ENCODE measurements at places on chromosomes 13 and 19.

- DNase-seq = no peak
These were observed 46.4 kb downstream of the DLEU7 start for GRCh38 chr13:50797091-50797490.

DNA sequence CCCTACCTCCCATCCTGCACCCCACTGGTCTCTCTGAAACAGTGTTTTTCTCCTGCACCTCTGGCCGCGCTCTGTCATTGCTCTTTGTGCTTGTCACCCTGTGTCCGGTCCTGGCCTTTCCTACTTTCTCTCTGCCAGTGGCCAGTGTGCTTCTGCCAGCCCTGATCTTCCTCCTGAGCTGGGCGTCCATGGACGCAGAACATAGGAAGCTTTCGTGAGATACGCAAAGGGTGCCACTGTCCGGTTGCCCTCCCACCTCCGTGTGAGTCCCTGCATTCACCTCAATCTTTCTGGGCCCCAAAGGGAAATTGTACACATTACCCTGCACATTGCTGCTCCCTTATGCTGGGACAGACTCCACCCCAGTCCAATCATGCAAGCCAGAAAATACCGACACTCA is 105.7 kb upstream of the SOX1 start:
- no peak for DNase-seq

GRCh38 chr19:10000171-10000826 is 10.0 kb downstream of the COL5A3 start:
- peak; percentile 59 for DNase-seq

GRCh38 chr13:25727250-25727649 is 324.6 kb downstream of the SHISA2 start:
- no peak for DNase-seq

GRCh38 chr19:13576726-13577125 is 70.4 kb upstream of the CACNA1A start:
- no peak for DNase-seq

GRCh38 chr13:39577838-39578491 is 25.0 kb downstream of the LHFPL6 start:
- peak; percentile 3 for DNase-seq

DNA sequence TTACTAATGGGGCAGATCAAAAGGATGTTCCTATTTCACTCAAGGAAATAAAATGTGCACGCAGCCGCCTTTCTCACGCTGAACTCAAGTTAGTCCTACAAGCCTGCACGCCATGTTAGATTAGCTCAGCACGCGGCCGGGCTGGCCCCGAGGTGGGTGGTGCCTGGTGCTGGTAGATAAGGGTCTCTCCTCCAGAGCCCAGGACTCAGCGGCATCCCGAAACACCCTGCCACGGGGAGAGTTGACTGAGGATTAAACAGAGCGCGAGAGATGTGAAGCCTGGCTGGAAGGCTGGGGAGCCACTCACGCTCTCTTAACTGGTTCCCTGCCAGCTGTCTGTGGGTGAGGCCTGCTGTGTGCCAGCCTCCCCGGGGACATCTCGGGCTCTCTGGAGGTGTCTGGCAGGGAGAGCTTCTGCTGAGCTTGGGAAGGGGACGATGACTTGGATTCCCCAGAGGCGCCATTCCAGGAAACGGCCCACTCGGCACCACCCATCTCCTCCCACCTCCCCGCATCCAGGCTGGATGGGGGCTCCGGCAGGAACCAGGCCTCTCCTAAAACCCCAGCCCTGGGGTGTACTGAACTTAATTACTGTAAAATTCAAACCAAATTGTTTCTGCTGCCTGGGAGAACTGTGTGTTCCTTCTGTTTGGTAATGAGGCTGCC is 122.2 kb downstream of the KDM4B start:
- peak; percentile 39 for DNase-seq

DNA sequence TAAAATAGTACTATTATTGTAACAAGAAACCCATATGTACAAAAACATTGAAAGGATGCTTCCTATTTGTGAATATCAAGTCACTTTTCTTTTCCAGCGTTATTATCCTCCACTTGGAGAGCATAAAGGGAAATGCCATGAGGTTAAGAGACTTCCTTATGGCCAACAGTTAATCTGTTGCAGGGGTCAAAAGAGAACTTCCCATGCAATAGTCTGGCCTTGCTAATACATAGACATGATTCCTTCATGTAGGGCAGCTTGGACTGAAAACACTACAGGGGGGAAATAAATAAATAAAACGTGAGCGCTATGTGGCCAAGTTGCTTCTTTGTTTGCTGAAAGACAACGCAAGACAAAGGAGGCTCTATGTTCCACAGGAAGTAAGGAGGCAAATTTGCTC is 269.1 kb upstream of the EDNRB start:
- no peak for DNase-seq

GRCh38 chr13:82947191-82947621 is 935.1 kb downstream of the SLITRK1 start:
- DNase-seq = no peak

DNA sequence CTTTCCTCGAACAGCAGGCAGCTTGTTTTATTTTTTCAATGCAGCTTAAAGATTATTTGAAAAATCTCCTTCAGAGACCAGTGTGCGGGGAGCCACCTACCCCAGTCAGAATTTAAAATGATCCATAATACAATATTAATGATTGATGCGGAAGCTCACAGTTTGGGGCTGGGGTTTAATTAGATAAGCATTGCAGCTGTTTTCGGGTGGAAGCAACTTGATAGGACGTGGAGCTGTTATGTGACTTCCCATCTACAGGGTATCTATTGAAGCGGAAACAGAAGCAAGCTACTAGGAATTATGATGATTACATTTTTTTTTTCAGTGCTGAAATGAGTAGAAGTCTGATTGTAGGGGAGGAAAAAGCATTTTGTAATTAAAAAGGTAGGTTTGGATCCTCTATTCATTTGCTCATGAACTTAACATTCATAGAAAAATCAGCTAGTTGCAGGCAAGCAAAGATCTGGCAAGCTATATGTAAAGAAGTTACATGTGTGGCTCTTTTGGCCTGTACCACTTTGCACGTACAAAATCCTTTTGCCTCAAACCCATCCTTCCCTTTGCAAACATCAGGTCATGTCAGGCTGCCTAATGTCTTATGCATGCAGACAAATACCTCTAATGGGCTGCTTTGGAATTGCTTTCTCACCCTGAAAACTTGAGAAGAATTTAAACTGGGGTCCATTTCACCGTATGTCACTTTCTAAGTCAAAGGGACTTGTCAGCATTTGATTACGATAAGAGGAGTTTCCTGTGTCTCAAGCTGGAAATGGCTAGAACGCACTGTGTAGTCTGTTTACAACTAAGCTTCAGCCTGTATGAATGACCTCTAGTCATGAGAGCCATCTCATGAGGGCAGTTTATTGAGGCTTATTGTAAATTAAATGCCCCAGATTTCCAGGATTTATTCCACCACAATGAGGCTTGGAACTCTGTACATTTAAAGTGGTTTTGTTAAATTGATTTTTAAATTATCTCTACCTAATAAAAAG is 267.1 kb upstream of the TMTC4 start:
- DNase-seq = no peak

DNA sequence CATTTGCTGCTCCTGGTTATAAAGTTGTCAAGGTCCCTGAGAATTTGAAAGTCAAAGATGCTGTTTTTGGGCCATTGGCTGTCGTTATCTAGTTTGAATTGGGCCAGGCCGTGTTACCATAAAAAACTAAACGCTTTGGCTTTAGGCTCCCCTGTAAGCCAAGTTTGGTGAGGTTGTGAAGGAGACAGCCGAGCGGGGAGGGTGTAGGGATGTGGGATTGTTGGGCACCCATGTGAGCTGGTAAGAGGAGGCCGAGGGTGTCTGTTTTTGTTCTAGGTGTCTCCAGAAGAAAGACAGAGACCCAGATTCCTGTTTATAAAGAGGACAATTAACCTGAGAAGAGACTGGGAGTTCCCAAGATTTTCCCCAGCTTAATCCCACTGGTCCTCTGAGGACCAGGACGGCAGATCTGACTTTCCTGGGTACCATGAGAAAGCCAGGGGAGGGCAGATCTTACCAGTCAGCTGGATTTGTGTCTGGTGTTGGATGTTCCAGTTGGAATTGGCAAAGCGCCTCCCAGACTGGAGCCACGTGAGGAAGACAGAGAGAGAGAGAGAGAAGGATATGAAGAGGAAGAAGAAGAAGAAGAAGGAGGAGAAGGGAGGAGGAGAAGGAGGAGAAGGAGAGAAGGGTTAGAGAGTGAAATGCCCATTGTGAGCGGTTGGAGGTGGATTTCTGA is 25.1 kb downstream of the TMEM255B start:
- DNase-seq = no peak

DNA sequence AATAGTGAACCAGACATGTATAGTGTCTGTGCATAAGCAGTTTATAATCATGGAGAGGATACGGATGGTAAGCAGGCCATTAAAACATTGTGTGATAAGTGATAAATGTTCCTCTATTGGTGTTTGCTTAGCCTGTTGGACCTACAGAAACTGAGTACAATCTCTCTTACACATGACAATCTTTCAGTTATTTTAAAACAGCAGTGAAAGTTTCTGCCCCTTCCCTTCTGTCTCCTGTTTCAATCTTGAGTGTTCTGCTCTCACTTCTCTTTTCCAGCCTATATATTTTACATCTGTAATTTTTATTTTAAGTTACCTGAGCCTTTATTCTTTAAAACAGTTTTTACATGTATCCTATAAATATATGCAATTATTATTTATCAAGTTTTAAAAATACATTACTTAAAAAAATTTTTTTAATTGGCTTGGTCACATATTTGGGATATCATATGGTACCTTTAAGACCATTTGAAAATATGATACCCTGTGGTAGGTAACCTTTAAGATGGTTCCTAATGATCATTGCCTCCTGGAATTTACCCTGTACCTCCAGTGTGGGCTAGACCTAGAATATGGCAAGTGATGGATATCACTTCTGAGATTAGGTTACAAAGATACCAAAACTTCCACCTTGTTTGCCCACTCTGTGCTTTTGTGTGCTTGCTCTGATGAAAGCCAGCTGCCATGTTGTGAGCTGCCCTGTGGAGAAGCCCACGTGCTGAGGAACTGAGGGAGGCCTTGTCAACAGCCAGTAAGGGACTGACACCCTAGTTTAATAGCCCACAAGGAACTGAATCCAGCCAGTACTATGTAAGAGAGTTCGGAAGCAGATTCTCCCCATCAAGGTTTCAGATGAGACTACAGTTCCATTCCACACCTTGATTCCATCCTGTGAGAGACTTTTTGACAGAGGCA is 99.3 kb downstream of the DHRS12 start:
- DNase-seq = no peak

DNA sequence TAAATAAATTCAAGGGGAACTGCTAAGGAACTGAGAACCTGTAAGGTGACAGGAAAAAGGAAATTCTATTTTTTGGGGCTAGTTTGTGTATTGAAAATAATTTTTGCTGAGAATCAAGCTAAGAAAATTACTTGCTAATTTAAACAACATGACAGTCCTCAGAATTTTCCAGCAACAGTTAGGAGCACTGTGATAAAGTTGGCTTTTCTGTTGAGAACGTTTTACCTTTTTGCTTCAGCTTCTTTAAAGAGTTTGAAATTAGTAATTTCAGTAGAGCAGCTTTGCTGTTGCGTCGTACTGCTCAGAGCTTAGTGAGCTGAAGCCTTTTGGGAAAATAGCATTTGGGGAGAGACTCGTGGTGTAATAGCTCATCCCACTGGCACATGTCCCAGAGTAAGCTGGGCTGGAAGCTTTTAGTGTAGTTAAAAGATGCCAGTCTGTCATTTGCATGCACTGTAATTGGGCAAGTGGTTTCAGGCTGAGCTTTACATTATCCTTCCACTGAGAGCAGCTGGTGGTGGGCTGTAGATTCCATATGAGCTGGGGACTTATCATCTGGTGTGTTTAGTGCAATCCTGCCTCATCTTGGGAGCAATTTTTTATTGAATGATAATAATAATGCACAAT is 69.8 kb downstream of the LRCH1 start:
- DNase-seq = peak; percentile 25

- DNase-seq = peak; percentile 0
These were observed 20.9 kb downstream of the COG6 start for GRCh38 chr13:39676315-39676876.

- no peak for DNase-seq
These were observed 3.8 kb downstream of the ZNF784 start for GRCh38 chr19:55620410-55621204.

GRCh38 chr19:52034051-52034728 is 6.0 kb upstream of the ZNF614 start:
- no peak for DNase-seq

DNA sequence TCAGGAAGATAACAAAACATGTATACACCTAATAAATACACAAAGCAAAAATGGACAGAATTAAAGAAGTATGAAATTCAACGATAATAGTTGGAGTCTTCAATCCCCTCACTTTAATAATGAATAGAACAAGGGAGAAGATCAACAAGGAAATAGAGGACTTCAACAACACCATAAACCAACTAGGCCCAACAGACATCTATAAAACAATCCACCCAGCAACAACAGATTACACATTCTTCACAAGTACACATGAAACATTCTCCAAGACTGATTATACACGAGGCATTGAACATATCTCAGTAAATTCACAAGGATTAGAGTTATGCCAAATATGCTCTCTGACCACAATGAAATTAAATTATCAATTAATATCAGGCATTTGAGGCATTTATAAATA is 185.5 kb upstream of the NBEA start:
- DNase-seq = no peak

DNA sequence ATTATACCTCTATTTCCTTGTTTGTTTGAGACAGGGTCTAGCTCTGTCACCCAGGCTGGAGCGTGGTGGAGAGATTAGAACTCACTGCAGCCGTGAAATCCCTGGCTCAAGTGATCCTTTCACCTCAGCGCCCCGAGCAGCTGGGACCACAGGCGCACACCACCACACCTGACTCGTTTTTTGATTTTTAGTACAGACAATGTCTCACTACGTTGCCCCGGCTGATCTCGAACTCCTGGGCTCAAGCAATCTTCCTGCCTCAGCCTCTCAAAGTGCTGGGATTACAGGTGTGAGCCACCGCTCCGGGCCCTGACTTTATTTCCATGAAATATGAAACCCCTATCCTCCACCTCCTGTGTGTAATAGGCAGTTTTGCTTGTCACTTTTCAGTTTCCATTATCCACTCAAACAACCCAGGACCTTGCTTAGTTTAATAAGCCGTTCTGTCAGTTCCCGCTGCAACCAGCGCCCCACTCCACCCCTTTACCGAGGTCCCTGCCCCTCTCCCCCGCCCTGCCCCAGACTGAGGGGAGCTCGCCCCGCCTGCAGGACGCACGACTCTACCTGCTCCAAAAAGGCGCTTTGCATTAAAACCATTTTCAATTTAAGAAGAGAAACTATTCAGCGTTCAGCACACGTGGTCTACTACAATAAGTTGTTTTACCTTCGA is 16.9 kb downstream of the ZNF816 start:
- DNase-seq = no peak

- DNase-seq = no peak
These were observed 5.8 kb upstream of the KBTBD7 start for GRCh38 chr13:41200126-41200525.

Data from NCI-H1436 (cell line).